DND-41 (cell line): ENCODE measurements at places on chromosomes 1 and 21.

DNA sequence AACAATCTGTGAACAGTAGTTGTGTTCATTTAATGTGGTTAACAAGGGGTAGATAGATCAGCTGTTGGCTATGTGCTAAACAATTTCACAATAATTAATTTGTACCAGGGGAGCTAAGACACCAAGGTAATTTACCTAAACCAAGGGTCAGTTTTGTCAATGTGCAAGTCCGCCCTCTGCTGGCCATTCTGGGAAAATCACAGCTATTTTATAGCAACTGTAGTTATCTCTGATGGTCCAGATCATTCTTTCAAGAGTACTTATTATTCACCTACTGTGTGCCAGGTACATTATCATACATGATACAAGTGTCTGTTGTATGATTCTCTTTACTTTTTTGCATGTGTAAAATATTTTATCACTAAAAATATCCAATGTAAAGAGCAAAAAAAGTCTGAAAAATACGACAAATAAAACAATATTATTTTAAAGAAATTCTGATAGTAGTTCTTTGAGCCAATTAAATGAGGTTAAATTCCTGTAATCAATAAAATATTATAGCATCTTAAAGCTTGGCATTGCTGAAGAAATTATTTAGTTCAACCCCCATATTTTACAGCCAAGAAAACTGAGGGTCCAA is 312.3 kb upstream of the FAM78B start:
- DNase-seq, result peak; percentile 60
- H3K27ac ChIP-seq, result no peak overlapping the region
- H3K4me1 ChIP-seq, result no peaks in the 10 kb centered on the region
- no peaks in the 10 kb centered on the region for H3K36me3 ChIP-seq
- H3K4me3 ChIP-seq, result no peak overlapping the region
- no peaks in the 10 kb centered on the region for H3K27me3 ChIP-seq

GRCh38 chr1:216739793-216740192 is 16.6 kb upstream of the ESRRG start:
- no peaks in the 10 kb centered on the region for H3K27me3 ChIP-seq
- DNase-seq, result no peak
- H3K27ac ChIP-seq, result no peak overlapping the region
- H3K4me3 ChIP-seq, result no peak overlapping the region

DNA sequence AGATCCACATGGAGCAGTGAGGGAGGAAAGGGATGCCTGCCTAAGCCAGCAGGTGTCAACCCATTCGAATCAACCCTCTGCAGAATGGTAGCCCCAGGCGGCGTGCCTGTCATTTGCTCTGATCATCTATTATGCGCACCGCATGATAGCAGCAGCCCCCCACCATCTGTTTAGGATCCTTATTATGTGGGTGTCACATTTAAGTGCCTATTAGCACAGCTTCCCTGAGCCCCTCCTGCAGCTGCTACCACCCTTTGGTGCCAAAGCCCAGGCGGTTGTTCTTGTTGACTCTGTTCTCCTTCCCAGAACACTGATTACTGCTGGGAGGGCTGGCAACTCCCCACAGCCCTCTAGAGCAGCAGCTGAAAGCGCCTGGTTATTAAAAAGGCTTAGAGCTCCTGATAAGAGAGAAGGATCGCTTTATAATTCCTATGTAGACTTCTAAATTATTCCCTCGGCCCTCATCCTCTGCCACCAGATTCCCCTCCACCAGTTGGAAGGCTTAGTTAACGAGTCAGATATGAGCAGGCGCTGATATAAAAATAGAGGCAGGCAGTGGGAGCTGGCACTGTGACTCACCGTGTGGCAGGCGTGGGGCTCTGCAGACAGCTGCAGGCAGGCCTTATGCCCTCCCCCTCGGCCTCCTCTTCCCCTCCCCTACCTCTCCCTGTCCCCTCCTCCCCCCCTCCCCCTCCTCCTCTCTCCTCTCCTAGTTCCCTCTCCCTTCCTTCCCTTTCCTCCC is 23.0 kb downstream of the ACTA1 start:
- no peak overlapping the region for H3K4me3 ChIP-seq
- H3K27ac ChIP-seq, result no peak overlapping the region
- peak; percentile 43 for DNase-seq
- H3K27me3 ChIP-seq, result no peaks in the 10 kb centered on the region
- H3K36me3 ChIP-seq, result no peaks in the 10 kb centered on the region
- peaks cover 5% of the 10 kb centered on the region; the same call in 1 of the 2 replicates for H3K4me1 ChIP-seq

- no peak overlapping the region for H3K27ac ChIP-seq
- H3K36me3 ChIP-seq, result no peaks in the 10 kb centered on the region
- no peak for DNase-seq
- H3K4me1 ChIP-seq, result no peaks in the 10 kb centered on the region
- H3K4me3 ChIP-seq, result no peak overlapping the region
- H3K27me3 ChIP-seq, result no peaks in the 10 kb centered on the region
Observed at GRCh38 chr1:54826226-54826816, 25.2 kb upstream of the TTC22 start.

DNA sequence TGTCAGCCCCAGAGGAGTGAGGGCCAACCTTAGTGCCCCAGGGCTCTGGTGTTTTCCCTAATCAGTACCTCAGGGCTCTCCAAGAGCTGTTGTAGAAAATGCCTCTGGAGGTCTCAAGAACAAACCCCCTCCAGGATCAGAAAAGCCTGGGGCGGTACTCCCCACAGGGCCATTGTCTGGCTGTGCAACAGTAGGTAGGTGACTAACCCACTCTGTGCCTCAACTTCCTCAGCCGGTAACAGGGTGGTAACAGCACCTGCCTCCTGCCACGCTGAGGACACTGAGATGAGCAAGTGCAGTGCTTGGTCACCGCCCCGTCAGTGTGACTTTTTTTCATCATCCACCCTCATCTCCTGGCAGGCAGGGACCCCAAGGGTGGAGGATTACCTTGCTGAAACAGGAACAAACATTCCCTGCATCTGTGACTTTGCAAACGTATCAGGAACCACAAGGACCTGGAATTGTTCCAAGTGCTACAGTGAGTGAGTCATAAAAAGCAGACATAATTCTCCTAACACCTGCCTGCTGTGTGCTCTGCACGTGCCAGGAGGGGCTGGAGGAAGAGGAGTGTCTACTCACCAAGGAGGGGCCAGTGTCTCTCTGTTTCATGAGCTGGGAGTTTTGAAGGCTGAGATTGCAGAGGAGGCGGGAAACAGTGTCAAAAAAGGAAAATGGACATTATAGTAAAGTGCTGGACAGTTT is 440.8 kb downstream of the NPHP4 start:
- H3K27ac ChIP-seq, result no peak overlapping the region
- no peaks in the 10 kb centered on the region for H3K27me3 ChIP-seq
- H3K4me3 ChIP-seq, result no peak overlapping the region
- peak; percentile 15 for DNase-seq

DNA sequence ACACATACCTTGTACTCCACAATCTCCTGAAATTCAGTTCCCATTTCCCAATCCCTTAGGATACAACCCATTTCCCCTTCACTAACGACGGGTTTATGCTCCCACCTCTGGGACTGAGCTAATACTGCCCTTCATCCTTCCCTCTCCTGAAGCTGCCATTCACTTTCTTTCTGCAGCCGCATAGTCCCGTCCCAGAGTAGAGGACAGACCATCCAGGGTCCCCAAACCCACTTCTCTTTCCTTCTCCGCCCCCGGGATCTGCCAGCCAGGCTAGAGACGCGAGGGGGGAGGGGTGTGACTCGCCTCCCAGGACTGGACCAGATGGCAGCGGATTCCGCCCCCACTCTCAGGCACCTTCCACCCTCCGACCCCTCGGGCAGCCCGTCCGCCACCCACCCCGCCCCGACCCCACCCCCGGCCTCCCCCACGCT is 679 bp downstream of the ABL2 start:
- peak overlapping the region; percentile 91; the same call in 1 of the 2 replicates for H3K4me3 ChIP-seq
- no peaks in the 10 kb centered on the region for H3K36me3 ChIP-seq
- no peaks in the 10 kb centered on the region for H3K27me3 ChIP-seq
- H3K27ac ChIP-seq, result peak overlapping the region; percentile 8

DNA sequence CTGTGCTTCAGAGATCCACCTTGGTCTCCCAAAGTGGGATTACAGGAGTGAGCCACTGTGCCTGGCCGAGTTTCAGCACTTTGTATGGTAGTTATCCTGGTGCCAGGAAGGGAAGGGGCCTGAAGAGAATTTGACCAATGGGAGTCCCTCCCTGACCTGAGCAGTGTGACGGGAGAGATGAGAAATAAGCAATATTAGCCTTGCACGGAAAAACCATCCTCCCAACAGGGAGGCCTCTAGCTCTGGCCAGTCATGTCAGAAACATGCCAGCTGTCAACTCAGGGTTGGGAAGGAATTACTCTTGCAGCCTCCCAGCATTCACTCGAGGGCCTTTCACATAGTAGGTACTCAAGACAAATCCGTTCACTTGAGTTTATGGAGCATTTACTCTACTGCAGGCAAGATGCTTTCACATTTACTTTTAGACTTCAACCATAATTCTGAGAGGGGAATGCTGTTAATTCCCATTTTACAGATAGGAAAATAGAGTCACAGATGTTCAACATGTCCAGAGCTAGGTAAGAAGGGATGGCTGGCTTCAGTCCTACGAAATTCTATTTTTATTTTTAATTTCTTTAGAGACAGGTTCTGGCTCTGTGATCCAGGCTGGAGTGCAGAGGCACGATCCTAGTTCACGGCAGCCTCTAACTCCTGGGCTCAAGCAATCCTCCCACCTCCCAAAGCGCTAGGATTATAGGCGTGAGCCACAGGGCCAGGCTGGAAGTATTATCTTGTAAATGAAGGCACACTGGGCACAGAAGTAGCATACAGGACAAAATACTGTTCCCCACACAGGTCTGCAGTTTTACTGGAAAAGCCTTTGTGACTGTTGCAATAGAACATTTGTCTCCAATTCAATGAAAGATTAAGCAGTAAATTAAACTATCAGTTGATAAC is 3.2 kb upstream of the ATP13A2 start:
- no peak for DNase-seq
- no peak overlapping the region for H3K27ac ChIP-seq
- no peaks in the 10 kb centered on the region for H3K27me3 ChIP-seq
- H3K36me3 ChIP-seq, result peaks cover 20% of the 10 kb centered on the region
- H3K4me1 ChIP-seq, result peaks cover 20% of the 10 kb centered on the region

GRCh38 chr1:91080650-91081049 is 58.8 kb upstream of the ZNF644 start:
- no peaks in the 10 kb centered on the region for H3K4me1 ChIP-seq
- DNase-seq, result no peak
- no peaks in the 10 kb centered on the region for H3K27me3 ChIP-seq
- no peaks in the 10 kb centered on the region for H3K36me3 ChIP-seq
- H3K27ac ChIP-seq, result no peak overlapping the region
- no peak overlapping the region for H3K4me3 ChIP-seq

DNA sequence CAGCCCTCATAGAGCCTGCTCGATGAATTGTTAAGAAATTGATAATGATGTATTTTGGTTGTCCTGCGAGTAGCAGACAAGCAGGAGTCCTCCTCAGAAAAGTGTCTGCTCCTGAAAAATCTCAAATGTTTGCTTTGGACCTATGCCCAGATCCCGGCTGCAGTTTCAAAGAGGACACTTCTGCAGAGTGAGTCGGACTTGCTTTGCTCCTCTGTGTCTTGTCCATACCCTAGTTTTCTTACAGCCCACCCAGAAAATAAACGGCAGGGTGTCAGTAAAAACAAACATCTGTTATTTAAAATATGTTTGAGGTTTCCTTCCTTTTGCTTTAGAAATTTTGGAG is 2.8 kb downstream of the S100A10 start:
- H3K4me3 ChIP-seq, result no peak overlapping the region
- H3K4me1 ChIP-seq, result peaks cover 26% of the 10 kb centered on the region
- H3K36me3 ChIP-seq, result peaks cover 4% of the 10 kb centered on the region
- H3K27me3 ChIP-seq, result no peaks in the 10 kb centered on the region
- no peak overlapping the region for H3K27ac ChIP-seq

- no peak overlapping the region for H3K4me3 ChIP-seq
- H3K4me1 ChIP-seq, result no peaks in the 10 kb centered on the region
- H3K36me3 ChIP-seq, result no peaks in the 10 kb centered on the region
- DNase-seq, result no peak
- no peak overlapping the region for H3K27ac ChIP-seq
Observed at GRCh38 chr1:10001016-10001665, 4.1 kb downstream of the RBP7 start.

GRCh38 chr21:42279341-42279871 is 35.8 kb downstream of the TFF3 start:
- H3K27ac ChIP-seq, result 0 out of 2 replicates have a peak overlapping the region, but pooled peaks have one; percentile 23
- H3K4me1 ChIP-seq, result no peaks in the 10 kb centered on the region
- H3K27me3 ChIP-seq, result no peaks in the 10 kb centered on the region
- DNase-seq, result no peak

DNA sequence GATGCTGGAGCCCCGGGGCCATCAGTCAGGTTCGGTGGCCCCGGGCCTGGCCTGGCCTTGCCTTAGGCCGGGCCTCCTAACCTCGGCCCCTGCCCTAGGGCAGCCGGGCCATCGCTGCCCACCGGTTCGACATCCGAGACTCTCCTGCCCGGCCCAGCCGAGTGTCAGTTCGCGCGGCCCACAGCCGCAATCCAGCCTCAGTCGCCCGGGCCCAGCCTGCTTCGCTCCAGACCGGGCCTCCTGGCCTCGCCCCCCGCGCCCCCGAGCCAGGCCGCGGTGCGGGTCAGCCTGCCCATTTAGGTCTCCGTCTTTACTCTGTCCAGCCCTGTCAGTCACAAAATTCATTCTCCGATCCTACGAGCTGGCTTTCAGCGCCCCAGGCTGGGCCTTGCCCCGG is 777 bp downstream of the LRRC41 start:
- H3K36me3 ChIP-seq, result peaks cover 32% of the 10 kb centered on the region
- peaks cover 48% of the 10 kb centered on the region for H3K4me1 ChIP-seq
- DNase-seq, result no peak

DNA sequence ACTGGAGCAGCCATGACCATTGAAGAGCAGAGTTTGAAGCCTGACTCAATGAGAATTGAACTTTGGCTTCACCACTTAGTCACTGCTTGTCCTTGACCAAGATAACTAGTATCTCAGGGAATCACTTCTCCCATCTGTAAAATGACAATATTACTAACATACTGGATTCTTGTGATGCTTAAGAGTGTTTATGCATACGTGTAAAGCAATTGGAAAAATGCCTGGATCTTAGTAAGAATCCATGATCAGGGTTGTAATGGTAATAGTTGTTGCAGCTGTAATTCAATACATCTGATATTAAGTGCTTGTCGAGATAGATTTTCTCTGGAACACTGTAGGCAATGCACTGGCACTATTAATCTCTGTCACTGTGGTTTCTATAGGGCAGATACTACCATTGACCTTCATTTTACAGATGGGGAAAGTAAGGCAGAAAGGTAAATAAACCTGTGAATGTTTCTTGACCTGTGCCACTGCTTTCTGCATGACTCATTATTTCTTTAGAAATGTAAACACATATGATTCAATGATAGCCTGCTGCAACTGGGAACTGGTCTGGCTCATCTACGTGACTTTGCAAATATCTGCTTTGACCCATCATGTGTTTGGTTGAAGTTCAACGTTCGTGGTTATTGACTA is 662.5 kb downstream of the PLA2G4A start:
- no peaks in the 10 kb centered on the region for H3K4me1 ChIP-seq
- no peak overlapping the region for H3K4me3 ChIP-seq
- no peaks in the 10 kb centered on the region for H3K36me3 ChIP-seq
- no peaks in the 10 kb centered on the region for H3K27me3 ChIP-seq
- no peak for DNase-seq

GRCh38 chr1:234927312-234927970 is 201.2 kb downstream of the TOMM20 start:
- H3K27me3 ChIP-seq, result no peaks in the 10 kb centered on the region
- H3K27ac ChIP-seq, result no peak overlapping the region
- DNase-seq, result no peak
